ENCODE measurements at places on chromosomes 7 and 10.

GRCh38 chr10:119149157-119149556 is 16.4 kb downstream of the SFXN4 start:
- no peak for DNase-seq

DNA sequence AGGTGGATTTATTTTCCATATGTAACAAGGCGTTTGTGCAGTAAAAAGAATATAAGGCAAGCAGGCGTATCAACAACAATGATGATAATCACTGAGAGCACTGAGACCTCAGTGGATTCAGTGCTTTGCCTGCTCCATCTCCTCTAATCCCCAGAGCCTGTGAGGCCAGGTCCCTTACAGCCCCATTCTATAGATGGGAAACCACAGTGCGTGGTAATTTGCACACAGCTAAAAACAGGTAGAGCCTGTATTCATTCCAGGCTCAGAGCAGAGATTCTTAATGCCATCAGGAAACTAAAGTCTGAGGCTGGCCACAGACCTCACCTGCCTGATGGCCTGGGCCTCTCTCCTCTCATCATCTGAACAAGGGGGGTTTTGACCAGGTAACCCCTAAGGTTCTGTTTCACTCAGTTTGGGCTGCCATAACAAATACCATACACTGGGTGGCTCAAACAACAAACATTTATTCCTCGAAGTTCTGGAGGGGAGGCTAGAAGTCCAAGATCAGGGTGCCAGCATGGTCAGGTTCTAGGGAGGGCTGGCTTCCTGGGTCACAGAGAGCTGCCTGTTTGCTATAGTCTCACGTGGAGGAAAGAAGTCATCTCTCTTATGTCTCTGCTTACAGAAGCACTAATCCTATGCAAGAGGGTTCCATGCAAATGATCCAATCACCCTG is 10.3 kb upstream of the RASSF4 start:
- DNase-seq: no peak

- DNase-seq: no peak
Observed at GRCh38 chr10:61964949-61965702, 63.6 kb downstream of the ARID5B start.

DNA sequence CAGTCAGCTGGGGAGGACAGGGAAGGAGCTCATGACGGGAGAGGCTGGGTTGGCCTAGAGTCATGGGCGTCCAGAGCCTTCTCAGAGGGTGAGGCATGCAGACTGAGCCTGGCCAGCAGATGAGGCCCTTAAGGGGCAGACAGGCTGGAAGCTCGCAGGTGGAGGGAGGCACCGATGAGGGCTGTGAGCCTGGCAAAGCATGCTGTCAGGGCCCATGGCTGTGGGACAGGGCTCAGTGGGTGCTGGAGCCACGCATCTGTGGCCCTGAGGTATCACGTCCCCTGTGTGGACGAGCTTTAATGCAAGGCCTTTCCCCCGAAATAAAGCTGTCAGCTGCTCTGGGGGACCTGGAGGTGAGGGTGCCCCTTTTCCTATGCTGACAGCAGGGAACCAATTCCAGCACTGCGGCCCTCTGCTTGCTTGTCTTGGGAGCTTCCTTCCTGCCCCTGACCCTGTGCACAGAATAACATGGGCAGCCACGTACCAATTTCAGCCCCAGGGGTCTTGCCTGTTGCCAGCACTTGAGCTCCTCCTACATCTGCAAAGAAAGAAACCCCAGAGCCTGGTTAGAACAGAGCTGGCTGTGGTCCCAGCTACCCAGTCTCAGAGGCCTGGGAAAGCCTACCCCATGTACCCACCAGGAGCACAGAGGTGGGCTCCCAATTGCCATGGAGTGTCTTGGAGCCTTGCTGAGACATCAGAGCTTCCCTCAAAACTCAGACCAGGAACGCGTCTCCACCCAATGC is 20.6 kb downstream of the TMEM273 start:
- DNase-seq: no peak

GRCh38 chr10:30963992-30964930 is 67.4 kb downstream of the ZNF438 start:
- DNase-seq: no peak

GRCh38 chr7:64888901-64889685 is 14.0 kb upstream of the ZNF273 start:
- no peak for DNase-seq

DNA sequence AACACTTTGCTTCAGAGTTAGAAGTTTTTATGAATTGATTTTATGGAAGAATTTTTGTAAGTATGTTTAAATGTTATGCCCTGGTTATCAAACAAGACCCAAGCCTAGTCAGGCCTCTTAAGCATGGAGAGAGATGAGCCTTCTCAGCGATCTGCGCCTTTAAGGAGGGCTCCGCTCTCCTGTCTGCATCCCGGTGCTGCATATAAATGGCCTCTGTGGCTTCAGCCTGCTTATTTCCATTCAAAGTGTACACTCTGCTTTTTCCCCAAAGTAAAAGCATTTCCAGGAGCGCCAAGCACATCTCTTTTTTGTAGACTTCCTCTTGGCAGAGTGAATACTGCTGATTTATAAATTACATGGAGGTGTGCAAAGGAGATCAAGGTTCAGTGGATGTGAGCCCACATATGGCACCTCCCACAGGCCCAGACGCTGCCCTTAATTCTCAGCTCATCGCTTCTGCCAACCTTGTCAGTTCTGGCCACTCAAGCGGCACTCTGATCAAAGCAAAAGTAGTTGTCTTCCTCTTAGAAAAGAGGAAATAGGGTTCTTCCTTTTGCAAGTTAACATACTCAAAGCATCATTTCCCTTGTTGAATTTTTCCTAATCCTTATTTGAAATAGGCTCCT is 70.0 kb upstream of the SFMBT2 start:
- no peak for DNase-seq

DNA sequence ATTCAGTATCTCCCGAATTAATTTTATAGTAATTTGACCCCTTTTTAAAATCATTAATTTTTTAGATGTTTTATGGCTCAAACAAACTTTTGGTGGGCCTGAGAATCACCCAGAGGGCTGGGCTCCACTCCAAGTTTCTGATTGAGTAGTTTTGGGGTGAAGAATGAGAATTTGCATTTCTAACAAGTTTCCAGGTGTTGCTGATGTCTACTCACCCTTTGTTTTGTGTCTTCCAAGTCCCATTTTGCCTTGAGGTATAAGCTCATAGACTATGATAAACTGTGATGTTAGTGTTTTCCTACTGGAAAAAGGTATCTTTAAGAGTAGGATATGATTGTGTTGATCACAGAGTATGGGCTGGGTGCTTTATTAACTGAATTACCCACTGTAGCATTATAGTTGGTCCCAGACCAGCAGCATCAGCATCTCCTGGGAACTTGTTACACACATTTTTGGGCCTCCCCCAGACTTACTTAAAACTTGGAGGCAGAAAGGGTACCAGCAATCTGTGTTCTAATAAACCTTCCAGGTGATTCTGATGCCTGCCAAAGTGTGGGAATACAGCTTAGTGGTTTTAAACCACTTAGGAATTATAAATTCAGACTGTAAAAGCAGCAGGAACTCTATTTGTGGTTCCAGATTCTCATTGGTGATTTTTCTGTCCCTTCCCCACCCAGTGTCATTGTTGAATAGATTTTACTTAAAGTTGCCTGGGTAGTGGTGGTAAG is 19.1 kb downstream of the ZNRF2 start:
- DNase-seq: no peak

GRCh38 chr10:66835400-66835799 is 90.4 kb upstream of the LRRTM3 start:
- no peak for DNase-seq

DNA sequence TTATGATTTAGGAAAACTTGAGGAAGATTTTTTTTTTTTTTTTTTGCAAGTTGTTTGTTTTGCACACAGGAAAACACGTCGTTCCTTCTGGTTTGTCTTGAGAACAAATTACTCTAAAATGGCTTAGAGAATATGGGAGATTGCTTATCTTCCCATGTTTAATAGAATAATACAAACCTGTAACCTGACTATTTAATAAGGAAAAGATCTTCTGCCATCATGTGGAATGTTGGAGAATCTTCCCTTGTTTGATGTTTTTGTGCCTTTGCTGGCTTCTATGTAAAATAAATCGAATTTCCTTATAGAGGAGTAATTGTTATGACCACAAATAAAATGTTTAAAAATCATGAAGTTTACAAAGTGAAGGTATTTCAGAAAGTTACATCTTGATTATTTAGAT is 818.8 kb downstream of the GATA3 start:
- no peak for DNase-seq

DNA sequence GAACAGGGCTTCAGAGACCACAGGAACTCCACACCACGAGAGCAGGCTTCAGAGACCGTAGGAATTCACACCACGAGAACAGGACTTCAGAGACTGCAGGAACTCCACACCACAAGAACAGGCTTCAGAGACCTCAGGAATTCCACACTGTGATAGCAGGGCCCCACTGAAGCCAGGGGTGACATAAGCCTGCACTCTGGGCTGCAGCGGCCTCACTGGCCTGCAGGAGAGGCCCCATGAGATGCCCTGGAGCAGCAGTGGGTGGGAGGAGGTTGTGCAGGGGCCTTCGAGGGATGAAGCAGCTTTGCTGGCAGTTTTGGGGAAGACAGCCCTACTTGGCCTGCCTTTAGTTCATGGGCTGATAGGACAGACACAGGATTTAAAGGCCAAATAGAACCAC is 614.7 kb downstream of the PTPRN2 start:
- DNase-seq: no peak

GRCh38 chr10:88194961-88195367 is 331.5 kb downstream of the PTEN start:
- DNase-seq: no peak

DNA sequence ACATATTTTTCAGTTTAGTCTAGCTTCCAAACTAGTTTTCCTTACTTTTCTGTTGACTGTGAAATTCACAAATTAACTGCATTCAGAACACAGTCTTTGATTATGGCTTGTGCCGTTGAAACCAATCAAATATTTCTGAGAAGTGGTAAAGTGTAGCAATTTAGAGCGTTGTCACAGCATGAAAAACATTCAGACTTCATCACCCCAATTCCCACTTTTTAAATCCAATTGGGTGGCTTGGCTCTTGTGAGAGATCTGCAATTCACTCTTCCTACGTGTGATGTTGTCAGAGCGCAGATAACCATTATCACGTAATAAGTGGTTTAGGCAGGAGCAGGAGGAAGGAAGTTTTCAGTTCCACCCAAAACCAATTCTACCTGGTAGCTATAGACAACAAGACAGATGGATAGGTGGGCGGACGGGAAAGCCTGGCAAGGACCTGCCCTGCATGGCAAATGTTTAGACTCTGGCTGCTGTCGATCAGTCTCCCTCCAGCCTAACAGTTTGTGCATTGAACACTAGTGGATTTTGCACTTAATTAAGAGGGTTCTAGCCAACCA is 8.9 kb downstream of the COBL start:
- DNase-seq: no peak

GRCh38 chr10:121974535-121975294 is at the start of gene NSMCE4A:
Gene NSMCE4A, minus strand, starts transcription at chr10:121975217. Its CDS starts 52 bp downstream, at chr10:121975165.
- peak; percentile 77 for DNase-seq

- peak; percentile 74 for DNase-seq
Observed at GRCh38 chr10:69348816-69349541, 67.7 kb downstream of the TACR2 start.

GRCh38 chr10:70592186-70592735 is 10.3 kb downstream of the PRF1 start:
- DNase-seq: no peak

GRCh38 chr7:153522261-153522660 is 529.9 kb upstream of the DPP6 start:
- DNase-seq: no peak

DNA sequence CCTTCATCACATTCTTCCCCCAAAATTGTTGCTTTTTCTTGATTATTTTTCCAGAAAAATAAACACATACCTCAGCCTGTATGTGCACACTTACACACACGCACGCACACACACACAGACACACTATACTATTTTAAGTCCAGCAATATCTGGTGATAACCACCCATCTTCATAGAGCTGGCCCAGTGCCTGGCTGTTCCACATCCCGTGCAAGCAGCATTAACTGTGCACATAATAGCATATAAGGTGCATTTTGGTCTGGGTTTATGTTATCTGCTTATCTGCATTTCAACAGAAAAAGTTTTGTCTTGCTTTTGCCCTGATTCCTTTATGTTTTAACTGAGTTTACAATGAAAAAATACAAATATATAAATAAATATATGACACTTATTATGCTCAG is 143.1 kb upstream of the KLF6 start:
- DNase-seq: no peak

- DNase-seq: no peak
Observed at GRCh38 chr10:102802920-102803534, 34.2 kb downstream of the CYP17A1 start.

GRCh38 chr7:44078521-44078920 is 3.8 kb downstream of the POLM start:
- DNase-seq: no peak

- DNase-seq: no peak
Observed at GRCh38 chr10:28367929-28368484, 65.1 kb upstream of the MPP7 start.

- no peak for DNase-seq
Observed at GRCh38 chr7:22952306-22953015, 61.5 kb downstream of the HYCC1 start.

DNA sequence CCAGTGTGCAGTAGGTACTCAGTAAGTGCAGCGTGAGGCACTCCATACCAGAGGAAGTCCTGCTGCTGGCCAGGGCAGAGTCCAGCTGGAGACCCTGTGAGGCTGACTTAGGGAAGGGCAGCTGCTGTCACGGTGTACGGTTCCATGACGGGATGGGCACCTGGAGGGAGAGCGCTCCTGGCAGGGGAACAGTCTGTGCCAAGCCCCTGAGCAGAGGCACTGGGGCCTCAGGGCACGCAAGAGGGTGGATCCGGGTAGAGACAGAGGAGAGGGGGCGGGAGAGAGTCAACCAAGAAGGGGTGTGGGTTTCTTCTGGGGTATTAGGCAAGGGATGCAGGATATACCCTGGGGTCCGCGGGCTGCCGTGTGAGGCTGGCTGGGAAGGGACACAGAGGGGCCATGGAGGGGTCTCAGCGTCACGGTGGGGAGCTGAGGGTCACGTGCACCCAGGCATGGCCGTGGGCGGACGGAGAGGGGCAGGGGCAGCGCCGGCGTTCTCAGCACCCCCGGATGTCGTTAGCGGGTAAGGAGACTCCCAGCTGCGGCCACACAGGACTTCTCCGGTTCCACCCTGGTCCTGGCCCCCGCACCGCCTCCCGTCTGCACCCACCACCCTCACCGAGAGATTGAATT is 70.5 kb downstream of the MICALL2 start:
- no peak for DNase-seq

DNA sequence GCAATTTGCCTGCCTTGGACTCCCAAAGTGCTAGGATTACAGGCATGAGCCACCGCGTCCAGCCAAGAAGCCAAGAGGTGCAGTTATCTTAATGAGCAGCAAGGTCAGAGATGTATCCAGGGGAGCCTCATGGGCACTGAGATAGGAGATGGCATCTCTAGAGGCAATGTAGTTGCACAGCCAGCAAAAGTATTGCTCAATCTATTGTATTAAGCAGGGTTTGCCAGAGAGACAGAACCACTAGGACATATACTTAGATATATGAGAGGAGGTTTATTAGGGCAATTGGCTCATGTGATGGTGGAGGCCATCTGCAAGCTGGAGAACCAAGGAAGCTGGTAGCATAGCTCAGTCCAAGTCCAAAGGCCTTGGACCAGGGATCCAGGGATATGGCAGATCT is 16.3 kb upstream of the VPS26A start:
- no peak for DNase-seq

All from HL-60 (cell line).